ENCODE measurements at places on chromosomes 6 and 20.
A peak's percentile ranks its signal among the peaks of the same experiment; 100 is the strongest.

GRCh38 chr6:47209632-47210031 is 100.1 kb downstream of the TNFRSF21 start:
- DNase-seq = no peak

DNA sequence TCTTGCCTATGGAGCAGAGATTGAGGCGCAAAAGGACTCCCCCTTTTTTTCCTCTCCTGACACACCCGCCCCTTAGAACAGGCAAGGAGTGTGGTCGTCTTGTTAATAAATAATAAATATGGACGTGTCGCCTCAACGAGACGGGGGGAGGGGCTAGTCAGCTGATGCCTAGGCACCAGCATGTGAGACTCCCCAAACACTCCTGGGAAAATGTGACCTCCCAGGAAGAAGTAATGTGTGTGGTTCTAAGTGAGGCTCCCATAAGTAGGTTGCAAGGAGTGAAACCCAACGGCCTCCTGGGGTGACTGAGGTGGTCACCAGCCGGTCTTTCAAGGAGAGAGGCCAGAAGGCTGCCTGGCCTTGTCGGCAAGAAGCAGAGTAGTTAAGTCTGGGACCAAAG is 1.1 kb upstream of the FAXC start:
- DNase-seq = no peak

DNA sequence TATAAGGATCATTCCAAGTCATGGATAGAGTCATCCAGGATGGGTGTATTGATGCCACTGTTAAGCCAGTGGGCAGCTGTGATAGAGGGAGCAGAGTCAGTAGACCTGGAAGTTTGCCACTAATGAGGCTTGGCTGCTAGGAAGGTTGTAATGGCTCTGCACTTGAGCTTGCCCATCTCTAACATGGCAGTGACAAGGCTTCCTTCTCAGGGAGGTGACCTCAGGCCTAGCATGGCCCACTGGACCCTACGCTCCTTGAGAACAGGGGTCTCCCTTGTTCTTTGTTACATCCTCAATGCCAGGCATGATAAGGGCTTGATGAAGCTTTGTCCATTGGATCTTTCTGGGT is 155.1 kb downstream of the CD83 start:
- no peak for DNase-seq

- no peak for DNase-seq
Observed at GRCh38 chr6:30493643-30494250, 4.4 kb downstream of the HLA-E start.

GRCh38 chr6:83952830-83953229 is 80.7 kb upstream of the MRAP2 start:
- DNase-seq = no peak

GRCh38 chr20:1809131-1809572 is 86.1 kb upstream of the SIRPA start:
- no peak for DNase-seq

- DNase-seq = no peak
Observed at GRCh38 chr20:57620999-57621398, 773 bp upstream of the ZBP1 start.

- no peak for DNase-seq
Observed at GRCh38 chr6:106300944-106301343, 24.6 kb downstream of the ATG5 start.

DNA sequence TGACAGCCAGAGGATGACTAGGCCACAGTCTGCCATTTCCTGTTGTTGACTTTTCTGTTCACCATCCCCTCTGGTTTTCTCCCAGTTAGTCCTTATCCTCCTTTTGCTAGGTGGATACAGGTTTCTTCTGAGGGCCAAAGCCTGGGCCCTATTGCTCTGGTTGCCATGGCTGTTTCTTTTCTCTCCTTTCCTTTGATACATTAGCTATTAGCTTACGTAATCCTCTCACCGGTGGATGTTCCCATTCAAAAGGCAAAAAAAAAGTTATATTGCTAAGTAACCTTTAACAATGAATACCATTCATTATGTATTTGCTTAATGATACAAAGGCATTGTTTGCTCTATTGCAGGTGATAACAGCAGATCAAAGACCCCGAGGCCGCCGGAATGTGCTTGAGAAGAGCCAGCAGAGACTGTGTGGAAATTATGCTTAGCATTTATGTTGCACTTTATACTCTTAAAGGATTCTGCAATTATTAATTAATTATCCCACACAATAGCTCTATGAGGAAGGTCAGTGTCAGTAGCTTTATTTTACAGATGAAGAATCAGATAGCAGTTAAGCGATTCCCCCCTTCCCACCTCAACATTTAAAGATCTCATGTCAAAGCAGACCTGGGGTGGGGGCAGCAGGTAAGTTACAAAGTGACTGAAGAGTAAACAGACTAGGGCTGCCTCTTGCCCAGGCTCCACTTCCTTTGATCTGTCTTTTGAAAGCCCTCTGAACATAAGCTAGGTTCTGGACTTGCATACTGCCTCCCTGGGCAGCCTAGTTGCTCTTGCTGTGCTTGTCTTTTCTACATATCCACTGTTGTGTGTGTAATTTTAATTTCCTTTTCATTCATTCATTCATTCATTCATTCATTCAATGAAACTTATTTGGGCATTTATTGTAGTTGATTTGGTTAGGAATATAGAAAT is 14.5 kb upstream of the TFB1M start:
- DNase-seq = no peak

- no peak for DNase-seq
Observed at GRCh38 chr6:146357578-146358430, 185.8 kb upstream of the RAB32 start.

- no peak for DNase-seq
Observed at GRCh38 chr6:139475646-139476045, 101.2 kb upstream of the CITED2 start.

- DNase-seq = no peak
Observed at GRCh38 chr6:89122625-89123024, 4.8 kb upstream of the SRSF12 start.

DNA sequence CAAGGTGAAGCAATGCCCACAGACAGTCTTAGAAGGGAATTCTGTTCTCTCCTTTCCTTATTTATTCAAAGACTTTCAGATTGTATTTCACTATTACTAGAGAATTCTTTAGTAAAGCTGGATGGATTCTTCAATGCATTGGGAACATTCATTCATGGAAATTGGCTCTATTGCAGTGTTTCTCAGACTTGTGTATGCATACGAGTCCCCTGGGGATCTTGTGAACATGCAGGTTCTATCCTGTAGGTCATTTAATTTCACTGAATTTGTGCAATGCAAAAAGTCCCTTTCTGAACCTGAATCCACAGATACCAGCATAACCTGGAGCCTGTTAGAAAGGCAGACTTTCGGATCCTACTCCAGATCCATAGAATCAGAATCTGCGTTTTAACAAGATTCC is 160.9 kb upstream of the AHI1 start:
- no peak for DNase-seq

GRCh38 chr6:87741001-87741650 is 39.1 kb upstream of the AKIRIN2 start:
- DNase-seq = no peak

GRCh38 chr6:120935016-120935415 is 399.3 kb downstream of the TBC1D32 start:
- DNase-seq = no peak

DNA sequence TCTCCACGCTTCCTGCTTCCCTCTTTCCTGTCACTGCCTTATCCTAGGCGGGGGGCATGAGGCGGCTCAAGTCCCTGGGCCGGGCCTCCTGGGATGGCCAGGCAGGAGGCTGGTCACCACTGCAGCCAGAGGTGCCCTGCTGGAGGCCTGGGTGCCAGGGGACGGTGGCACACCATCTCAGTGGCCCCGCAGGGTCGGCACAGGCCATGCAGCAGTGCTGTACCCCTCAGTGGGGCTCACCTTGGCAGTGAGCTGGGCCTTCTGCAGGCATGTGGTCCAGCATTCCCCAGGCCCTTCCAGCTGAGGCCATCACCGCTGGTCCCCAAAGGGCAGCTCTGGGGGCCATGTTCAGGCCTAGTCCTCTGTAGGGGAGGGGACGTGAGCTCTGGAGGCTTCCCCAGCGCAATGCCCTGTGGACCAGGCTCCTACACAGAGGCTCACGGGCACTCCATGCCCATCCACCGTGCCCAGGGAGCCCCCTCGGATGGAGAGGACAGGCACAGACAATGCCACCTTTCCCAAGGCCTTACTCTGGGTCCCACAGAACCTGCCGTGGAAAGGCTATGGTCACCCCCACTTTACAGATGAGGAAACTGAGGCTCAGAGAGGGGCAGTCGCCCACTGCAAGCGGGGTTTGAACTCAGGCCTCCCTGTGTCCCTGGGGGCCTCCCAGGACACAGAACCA is 123.8 kb downstream of the TAF4 start:
- no peak for DNase-seq

DNA sequence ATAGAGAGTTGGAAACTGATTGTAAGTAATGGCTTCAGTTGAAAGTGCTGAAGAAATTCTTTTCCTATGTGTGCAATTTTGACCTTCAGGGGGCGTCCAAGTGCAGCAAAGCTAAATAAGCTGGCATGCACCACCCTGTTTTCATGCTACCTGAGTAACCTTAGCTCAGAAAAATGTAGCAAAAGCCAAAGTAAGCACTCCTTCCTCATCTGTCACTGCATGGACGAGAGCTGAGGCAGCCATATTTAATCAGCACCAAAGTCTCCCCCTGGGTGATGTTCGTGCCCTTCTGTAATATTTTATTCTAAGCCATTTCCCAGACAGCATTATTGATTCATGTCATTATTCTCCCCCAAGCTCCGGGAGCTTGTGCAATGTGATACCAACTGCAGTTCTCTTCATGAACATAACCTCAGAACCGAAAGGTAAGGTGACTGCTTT is 123.1 kb downstream of the RPS12 start:
- peak; percentile 33 for DNase-seq

DNA sequence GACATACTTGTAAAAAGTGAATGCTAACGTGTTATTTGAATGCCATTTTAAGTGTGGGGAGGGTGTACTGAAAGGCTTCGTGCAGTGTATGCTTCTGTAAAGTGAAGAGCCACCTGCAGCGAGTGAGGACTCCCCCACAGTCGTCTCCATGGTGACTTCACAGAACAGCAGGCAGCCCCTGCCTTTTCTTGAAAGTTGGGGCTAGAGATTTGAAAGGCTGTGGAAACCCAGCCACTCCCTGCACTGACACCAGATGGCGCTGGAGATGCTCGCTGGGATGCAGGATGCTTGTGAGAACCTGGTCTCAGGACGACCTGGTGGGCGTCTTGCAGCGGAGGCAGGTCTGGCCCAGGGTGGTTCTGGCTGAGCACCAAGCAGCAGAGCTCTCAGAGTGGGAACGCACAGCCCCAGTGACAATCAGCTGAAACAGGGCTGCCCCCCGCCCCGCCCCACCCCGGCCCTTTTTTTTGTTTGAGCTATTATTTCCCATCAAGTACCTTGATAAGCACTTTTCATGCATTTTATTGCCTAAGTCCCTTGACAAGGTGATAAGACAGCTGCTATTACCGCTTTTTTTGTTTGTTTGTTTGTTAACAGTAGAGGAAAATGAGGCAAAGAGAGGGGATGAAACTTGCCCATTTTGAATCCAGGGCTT is 150.3 kb downstream of the SYCP2 start:
- DNase-seq = no peak

DNA sequence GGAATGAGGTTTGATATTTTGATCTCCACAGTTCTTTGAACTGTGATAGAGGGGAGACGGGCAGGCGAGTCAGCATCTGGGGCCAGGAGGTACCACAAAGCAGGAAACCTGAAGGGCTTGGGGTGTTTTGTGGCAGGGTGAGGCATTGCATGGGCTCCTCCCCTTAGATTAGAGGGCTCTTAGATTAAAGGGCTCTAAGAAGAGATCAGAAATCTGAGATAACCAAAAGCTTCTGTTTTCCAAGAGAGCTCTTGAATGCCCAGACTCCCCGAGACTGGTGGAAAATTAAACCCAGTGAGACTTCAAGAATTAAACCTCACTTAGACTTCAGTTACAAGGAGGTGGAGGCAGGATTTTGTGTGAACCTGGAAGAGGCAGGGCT is 2.4 kb upstream of the GPX5 start:
- DNase-seq = no peak

DNA sequence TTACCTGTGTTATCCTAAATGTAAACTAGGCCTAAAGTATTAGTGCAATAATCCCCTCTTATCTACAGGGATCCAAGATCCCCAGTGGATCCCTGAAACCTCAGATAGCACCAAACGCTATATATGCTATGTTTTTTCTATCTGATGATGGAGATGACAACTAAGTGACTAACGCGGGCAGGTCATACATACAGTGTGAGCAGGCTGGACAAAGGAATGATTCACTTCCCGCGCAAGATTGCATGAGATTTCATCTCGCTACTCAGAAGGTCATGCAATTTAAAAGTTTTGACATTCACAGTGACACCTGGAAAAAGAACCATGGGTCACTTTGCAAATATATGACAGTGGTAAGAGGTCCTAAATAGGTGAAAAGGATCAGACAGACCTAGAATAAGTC is 875.9 kb downstream of the HACE1 start:
- DNase-seq = no peak

DNA sequence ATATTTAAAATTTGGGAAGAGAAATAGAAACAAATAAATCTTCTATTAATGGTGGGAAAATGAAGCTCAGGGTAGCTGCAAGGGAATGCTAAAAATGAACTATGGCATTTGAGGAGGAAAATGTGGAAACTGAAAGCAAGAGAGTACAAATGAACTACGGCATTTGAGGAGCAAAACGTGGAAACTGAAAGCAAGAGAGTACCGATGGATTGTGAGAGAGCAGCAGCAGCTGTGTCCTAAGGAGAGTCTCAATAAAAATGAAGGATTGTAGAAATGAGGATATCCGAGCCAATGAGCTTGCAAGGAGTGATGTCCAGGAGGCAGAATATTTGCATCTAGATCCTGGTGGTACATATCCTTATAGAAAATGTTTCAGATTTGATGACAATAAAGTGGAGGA is 547.1 kb upstream of the ZNF337 start:
- DNase-seq = no peak

GRCh38 chr20:15512916-15513315 is 1060.3 kb downstream of the KIF16B start:
- no peak for DNase-seq

DNA sequence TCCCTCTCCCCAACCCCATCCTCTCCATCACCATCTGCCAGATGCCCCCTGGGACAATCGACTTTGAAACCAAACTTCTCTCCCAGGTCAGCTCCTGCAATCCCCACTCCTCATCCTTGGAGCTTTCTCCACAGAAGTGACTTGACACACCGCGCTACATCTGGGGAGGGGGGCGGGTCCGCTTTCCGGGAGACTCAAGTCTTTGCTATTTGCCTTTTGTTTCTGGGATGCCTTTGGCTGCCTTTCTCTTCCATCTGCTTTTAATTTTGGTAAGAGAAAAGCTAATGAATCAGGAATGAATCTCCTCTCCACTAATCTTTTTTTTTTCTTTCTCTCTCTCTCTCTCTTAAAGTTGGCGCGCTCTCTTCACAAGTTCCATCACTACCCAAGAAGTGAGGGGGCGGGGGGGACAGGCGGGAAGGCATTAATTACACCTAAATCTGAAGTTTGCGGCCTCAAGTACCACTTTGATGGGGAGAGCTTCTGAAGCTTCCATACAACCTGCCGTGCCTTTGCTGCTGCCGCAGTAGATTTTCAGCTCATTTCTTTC is 664 bp upstream of the TPBG start:
- no peak for DNase-seq

- DNase-seq = no peak
Observed at GRCh38 chr6:118755941-118756646, 104.7 kb upstream of the CEP85L start.

GRCh38 chr6:170271771-170272314 is 19.0 kb downstream of the DLL1 start:
- no peak for DNase-seq

All from mesothelial cell of epicardium (in vitro differentiated cells).